ENCODE measurements at places on chromosomes 1 and 21. TPM values are rescaled to one million over a fixed set of nuclear protein-coding genes. Genes with fewer than 3 reads are reported as not detected.

The TMPRSS2 gene
- total RNA-seq, result not detected

The PLPP3 gene
- total RNA-seq, result not detected

The CSF3R gene
- 0.36 TPM for total RNA-seq

The RAB25 gene
- 0.81 TPM for total RNA-seq

The SPATA1 gene
- total RNA-seq, result 3.5 TPM

The CTSE gene
- not detected for total RNA-seq

The ANGPTL1 gene
- not detected for total RNA-seq

The DNAJC11 gene
- 38.2 TPM for total RNA-seq

The RNU1-1 gene
- 1,658 TPM for total RNA-seq

The FMO4 gene
- total RNA-seq, result 1.5 TPM

The FGR gene
- total RNA-seq, result 0.23 TPM

The CADM3 gene
- total RNA-seq, result not detected
